ENCODE measurements at places on chromosomes 13 and 19. TPM values are rescaled to one million over a fixed set of nuclear protein-coding genes. Genes with fewer than 3 reads are reported as not detected.

ZNF324 gene
- 11.6 TPM for total RNA-seq

LILRA1 gene
- not detected for total RNA-seq

- no peak for DNase-seq
These were observed 8.3 kb downstream of the TEKTIP1 start for GRCh38 chr19:3547301-3547731.

DNA sequence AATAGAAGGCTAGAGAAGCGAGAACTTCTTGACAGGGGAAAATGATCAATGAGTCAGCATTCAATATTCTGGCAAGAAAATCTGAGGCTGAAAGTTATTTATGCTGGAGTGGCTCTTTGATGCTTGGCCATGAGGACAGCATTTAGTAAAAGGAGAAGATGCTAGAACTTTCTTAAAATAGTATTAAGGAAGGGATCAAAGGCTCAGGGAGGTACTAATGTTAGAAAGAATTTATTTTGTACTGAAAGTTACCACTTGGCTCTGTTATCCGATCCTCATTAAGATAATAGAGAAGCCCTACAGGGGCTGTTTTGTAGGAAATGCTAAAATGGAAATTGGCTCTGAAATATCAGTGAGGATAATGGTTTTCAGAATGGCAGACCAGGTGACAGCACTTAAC is 1774.6 kb upstream of the PCDH20 start:
- no peak for DNase-seq

- DNase-seq = no peak
These were observed 36.0 kb upstream of the PABPC3 start for GRCh38 chr13:25059958-25060357.

- DNase-seq = no peak
These were observed 100.4 kb upstream of the SERP2 start for GRCh38 chr13:44273216-44273615.
